ENCODE measurements at places on chromosomes 7 and 10.

GRCh38 chr10:22110761-22111160 is 107.1 kb downstream of the EBLN1 start:
- no peak for DNase-seq

DNA sequence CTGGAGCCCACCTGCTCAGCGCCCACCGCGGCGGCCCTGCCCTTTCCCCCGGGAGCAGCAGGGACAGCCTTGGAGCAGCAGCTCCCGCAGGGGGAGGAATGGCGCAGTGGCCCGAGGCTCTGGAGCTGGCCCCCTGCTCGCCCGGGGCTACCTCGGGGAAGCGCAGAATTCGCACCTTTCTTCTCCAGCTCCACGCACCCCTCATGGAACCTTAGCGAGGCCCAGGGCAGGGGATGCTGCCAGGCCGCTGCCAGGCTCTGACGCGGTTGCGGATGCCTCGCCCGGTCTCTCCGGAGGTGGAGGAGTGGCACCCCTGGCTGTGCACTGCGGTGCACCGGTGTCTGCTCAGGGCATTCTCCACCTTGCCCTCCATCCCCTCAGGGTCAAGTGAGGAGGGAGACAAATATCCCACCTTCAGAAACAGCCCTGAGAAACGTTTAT is 84.9 kb upstream of the MKI67 start:
- no peak for DNase-seq

DNA sequence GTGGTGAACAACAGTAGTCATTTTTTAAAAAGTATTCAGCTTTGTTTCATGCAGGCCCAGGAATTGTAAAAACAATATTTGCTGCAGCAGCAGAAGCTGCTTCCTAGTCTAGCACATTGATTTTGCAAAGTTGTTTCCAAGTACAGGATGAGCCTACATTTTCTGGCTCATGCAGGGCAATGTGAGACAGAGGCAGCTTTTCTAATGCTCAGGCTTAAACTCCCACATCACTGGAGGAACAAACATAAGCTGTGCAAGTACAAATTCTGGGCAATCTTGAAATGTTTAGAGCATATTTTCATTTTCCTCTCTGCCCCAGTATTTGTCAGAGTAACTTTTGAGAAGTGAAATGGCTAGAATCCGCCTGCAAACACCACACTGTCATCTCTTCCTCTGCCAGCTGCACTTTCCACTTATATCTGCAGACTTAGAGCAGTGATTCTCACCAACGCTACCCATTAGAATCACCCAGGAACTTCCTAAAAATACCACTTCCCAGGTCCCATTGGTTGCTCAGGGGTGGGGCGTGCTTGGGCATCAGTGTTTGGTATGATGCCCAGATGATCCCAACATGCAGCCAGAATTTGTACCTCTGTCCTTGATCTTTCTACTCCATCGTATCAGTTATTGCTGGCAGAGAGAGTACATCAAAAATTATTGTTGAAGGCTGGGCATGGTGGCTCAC is 304.1 kb upstream of the LRGUK start:
- DNase-seq = no peak

DNA sequence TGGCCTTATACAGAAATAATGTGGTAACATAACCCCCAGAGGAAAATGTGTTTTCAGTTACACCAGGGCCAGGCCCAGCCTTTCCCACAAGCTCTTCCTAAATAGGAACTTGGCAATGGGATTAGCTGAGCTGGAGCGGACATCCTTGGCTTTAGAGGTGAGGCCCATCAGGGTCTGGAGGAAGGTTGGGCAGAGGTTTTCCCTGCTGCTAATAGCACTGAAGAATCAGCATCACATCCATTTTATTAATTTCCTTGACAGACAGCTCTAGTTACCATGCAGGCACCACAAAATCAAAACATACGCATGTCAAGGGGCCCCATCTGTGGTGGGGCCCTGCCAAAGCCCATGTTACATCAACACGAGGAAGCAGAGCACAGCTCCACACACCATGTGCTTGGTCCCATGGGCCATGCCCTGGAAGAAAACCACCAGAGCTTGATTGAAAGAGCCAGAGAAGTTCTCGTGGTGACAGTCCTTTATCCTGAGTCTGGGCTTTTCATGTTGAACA is 566.6 kb downstream of the KCNMA1 start:
- no peak for DNase-seq

DNA sequence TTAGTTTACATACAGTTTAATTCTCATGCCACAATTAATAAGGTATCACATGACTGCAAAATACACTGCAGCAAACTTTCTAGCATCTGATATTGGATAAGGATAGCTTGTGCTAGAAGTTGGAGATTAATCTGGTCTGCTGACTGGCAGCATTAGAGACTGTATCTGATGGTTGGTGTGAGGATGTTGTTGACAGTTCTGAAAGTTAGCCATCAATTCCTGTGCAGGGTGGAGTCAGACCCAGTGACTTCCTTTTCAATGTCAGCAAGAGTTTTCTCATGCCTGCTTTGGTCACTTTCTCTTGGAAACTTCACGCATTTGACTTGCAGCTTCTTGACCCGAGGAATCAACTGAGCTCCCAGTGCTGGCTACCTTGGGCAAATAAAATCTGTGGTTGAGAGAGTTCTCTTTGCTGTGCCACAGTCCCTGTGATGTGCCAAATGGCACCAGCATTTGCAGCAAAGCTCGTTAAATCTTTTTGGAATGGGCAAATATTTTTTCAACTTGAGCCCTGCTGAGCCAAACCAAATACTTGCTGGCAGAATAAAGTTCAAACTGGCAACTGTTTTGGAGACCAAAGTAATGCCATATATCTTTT is 233.0 kb downstream of the TRIL start:
- no peak for DNase-seq

DNA sequence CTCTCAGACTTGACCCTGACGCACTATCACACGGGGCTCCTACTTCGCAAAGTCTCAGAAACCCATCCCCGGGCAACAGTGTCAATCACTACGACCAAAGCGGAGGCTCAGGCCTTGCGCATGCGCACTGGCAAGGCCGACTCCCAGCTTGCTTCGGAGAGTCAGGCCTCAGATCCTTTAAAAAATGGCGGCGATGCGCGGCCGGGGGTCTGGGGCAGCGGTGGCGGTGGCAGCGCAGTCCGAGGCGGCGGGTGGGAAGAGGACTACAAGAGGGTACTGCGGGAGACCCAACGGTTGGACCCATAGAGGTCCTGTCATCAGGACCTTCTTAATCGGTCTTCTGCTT is 196.9 kb downstream of the ZNF716 start:
- DNase-seq = no peak

DNA sequence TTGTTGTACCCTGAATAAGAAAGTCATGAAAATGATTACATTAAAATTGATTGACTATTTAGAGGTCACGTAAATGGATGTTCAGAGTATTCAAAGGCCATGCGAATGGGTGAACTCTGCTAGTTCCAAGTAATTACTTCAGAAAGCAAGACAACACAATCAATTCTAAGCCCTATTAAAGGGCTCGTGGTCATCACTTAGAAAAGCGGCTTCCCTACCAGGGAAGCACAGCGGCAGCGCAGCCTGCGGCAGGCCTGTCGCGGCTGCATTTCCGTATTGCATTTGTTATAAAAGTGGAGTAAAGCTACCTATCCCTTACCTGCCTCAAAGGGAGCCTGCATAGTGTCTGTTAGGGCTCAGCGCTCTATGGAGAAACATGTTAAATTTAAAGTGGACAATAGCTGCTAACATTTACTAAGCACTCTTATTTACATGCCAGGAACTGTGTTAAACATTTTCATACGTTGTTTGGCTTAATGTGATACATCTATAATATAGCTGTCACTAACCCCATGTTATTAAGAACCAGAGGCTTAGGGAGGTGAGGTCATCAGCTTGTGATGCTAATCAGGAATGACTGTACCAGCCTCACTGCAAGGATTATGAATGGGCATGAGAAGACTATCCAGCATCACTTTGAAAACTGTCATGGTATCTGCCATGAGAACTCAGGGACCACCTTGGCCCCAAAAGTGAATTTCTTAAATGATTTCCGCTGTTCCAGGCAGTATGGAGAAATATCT is 187.5 kb downstream of the CELF2 start:
- DNase-seq = no peak

DNA sequence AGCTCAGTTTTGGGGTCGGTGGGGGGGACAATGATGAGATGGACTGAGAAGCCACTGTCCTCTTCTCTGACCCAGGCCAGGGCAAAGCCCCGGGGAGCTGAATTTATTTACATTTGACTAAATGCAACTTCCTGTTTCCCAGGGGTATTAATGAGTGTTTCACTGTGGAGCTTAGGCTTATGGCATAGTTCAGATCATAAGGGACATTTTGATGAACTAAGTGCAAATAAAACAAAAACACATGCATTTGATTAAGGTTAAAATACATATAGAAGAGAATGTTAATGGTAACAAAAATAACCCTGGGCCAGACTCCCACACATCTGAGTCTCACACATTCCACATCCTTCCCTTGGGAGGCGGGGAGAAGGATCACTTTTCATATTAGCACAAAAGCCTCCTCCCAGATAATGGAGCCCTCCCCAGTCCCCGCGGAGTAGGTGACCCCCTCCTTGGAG is 320.6 kb downstream of the FRMD4A start:
- DNase-seq = no peak

GRCh38 chr10:69307434-69307833 is 29.1 kb downstream of the HK1 start:
- no peak for DNase-seq

GRCh38 chr7:134365341-134366054 is 48.8 kb upstream of the SLC35B4 start:
- no peak for DNase-seq

DNA sequence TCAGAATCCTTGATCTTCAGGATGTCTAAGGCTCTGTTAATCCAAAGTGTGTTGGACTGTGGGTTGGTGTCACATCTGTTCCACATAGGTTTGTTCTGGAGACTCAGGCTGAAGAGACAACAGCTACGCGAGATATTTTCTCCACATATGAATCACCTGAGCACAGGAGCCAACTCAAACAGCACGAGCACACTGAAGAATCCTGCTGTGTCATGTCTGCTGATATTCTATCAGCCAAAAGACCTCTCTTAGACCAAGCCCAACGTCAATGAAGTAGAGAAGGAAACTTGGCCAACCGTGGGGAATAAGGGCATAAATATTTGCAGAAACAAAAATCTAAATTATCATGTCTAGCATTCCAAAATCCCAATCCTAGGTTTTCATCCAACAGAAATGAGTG is 2.7 kb upstream of the TASOR2 start:
- no peak for DNase-seq

GRCh38 chr10:31757386-31757791 is 171.2 kb downstream of the ARHGAP12 start:
- no peak for DNase-seq

DNA sequence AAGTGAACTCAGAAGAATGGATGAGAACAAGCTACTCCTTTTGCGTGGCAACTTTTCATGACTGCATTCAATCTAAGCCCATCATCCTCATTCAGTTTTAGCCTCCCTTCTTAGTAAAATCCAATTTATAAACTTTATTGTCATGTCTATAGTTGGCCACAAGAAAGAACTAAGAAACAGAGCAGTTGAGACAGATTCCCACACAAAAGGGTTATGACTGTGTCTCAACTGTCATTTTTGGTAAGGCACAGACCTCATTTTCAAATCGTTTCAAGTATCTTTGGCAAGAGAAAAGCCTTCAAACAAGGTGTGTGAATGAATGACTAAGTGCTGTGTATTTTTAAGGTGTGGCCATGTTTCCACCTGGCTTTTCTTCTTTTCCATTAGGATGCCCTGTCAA is 84.2 kb upstream of the CREB5 start:
- no peak for DNase-seq

DNA sequence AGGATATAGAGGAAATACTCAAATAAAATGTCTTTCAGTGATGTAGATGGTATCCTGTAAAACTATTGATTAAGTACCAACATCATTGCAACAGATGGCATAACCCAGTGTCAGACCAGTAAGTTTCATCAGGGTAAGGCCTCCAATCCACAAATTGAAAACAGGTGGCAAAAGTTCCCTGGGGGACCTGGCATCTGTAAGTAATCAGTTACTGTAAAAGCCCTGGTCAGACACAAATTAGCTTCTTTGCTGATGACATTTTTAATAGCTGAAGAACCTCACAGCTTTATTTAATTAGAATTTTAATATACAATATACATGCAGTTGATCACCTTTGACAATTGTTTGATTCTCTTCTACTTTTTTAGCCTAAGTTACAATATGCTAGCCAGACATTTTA is 152.5 kb downstream of the PLXDC2 start:
- DNase-seq = no peak

- DNase-seq = no peak
Measured at GRCh38 chr10:131636841-131637724, 263.7 kb upstream of the PPP2R2D start.

GRCh38 chr10:125174360-125174759 is 14.0 kb upstream of the CTBP2 start:
- DNase-seq = no peak

GRCh38 chr10:97590082-97590747 is 694 bp downstream of the C10orf62 start:
- no peak for DNase-seq

DNA sequence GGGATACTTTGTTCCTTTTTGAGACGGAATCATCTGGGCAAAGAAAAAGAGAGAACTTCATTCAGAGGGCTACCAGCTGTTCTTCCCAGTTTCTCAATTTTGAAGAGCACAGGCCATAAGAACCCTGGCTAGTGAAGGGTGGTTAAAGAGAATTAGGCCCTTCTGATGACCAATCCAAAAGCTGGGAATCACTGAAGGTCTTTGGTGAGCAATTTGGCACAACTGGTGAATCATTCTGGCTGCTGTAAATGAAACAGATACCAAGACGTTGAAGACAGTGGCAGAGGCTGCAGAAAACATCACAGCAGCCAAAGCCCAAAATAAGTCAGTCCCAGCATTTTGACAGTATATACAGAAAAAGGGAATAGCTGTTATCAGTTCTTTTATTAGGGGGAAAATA is 5.1 kb downstream of the RAPGEF5 start:
- DNase-seq = no peak

DNA sequence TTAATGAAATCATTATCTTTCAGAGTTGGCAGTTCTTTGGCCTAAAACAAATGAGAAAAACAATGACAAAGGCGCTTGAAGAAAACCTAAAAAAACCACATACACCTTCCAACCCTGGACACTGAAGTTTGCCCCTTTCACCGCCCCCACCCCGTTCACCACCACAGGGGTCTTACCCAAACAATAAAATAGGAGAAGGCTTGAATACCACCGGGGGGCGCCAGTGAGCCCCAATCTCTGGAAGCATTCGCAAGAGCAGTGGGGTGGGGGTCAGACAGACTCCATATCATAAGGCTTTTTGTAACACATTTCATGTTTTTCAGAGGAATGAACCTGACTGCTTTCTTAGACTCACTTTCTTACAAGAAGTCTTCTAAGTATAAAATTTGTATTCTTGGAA is 163.6 kb downstream of the PIP4K2A start:
- DNase-seq = peak; percentile 49

DNA sequence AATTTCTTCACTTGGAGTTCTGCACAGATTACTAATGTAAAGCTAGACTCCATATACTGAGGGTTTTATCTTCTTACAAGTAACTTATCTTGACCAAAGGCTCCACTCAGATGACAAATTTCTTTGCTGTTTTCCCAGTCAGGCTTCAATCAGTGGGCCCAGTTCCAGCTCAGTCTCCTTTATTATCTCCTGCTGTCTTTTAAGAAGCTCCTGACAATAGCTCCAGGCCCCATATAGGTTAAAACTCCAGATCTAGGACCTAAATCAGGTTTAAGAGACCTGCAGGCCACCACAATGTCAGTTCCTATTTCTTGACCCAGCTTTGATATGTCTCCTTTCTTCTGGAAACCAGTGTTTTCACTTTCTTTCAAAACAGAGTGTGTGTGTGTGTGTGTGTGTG is 165.2 kb downstream of the RELN start:
- DNase-seq = no peak
